EL (cell line): ENCODE measurements at places on chromosomes 7 and 10.

GRCh38 chr7:18637516-18637915 lies 142.0 kb downstream of the HDAC9 start:
- DNase-seq, result no peak

- DNase-seq, result no peak
Measured at GRCh38 chr7:101243646-101244374, 1.1 kb downstream of the FIS1 start.

- peak; percentile 30 for DNase-seq
Measured at GRCh38 chr10:2925631-2926030, 141.7 kb upstream of the PFKP start.

GRCh38 chr7:71303566-71303965 lies 171.6 kb downstream of the GALNT17 start:
- no peak for DNase-seq

- no peak for DNase-seq
Measured at GRCh38 chr10:21273400-21273968, 252.0 kb downstream of the SKIDA1 start.

DNA sequence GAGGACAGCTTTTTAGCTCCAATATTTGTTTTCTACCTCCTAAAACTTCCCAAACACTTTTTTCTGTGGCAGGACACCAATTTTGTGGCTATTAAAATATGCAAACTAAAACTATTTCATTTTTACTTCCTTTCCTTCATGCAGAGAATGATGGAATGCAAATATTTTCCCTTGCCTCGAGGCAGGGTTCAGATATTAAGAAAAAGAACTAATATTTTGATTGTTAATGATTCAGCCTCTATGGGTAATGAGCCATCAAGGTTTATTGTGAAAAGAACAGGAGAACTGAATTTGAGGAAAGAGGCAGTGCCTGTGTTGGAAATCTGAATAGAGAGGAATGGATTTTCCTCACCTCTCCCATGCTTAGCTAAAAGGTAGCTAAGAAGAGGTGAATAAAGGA lies 43.1 kb upstream of the CASD1 start:
- DNase-seq, result peak; percentile 37

GRCh38 chr10:103463499-103463898 lies 4.8 kb upstream of the CALHM1 start:
- DNase-seq, result no peak

DNA sequence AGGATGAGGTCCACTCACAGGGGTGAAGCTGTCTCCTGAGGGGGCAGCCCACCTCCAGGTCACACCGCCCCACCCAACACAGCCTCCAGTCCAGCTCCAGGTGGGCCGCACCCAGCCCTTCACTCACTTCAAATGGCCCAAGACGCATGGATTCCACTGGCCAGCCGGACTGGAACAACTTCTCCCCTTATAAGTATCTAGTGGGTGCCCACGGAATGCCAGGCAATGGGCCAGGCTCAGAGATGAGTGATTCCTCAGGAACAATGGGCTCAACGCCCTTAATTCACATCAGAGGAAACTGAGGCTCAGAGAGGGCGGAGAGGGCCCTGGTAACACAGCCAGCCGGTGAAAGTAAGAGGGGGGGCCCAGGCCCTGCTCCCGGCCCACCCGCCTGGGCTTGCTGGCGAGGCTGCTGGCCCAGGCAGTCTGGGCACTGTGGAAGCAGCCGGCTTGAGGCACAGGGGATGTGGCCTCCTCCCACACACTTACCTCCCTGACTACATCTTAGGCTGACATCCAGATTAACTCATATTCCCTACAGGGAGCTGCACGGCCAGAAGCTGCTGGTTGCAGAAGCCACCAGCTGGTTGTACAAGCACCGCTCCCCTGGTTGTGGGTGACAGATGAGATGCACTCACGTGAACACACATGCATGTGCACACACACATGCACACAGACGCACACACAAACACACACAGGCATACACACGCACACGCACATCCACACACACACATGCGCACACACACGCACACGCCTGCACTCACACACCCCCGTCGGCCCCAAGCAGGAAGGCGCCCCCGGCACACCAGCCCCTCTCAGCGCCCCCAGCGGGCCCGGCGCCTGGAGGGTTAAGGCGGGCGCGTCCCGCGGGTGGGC lies 1.0 kb upstream of the FAM20C start:
- DNase-seq, result peak; percentile 75

- DNase-seq, result peak; percentile 96
Measured at GRCh38 chr7:94297397-94297838, 97.3 kb upstream of the COL1A2 start.

- DNase-seq, result no peak
Measured at GRCh38 chr7:45131891-45132290, 20.4 kb upstream of the TBRG4 start.

- DNase-seq, result no peak
Measured at GRCh38 chr7:45682836-45683555, 108.8 kb downstream of the ADCY1 start.

- no peak for DNase-seq
Measured at GRCh38 chr10:34941471-34942357, 126.6 kb upstream of the PARD3 start.

- no peak for DNase-seq
Measured at GRCh38 chr10:132715776-132716680, 69.9 kb downstream of the NKX6-2 start.

DNA sequence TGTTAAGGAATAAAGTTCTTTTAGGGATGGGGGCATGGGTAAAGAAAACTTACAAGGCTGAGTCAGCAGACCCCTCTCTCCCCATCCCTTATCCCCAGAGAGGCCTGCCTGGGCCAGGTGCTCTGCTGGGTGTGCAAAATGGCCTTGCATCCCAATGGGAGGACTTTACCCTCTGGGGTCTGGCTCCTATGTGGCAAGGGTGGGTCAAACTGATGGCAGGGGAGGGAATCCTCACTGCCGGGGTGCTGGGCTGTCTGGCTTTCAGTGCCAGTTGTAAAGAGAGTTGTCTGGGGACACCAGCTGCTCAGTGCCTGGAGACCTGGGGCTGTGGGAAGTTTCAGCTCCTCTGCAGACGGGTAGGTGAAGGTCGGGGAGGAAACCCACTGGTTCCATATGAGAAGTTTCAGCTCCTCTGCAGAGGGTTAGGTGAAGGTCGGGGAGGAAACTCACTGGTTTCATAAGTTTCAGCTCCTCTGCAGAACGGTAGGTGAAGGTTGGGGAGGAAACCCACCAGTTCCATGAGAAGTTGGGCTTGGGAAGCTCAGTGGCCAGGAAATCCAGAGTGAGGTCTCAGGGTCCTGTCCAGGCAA lies 127.2 kb upstream of the PODXL start:
- no peak for DNase-seq

DNA sequence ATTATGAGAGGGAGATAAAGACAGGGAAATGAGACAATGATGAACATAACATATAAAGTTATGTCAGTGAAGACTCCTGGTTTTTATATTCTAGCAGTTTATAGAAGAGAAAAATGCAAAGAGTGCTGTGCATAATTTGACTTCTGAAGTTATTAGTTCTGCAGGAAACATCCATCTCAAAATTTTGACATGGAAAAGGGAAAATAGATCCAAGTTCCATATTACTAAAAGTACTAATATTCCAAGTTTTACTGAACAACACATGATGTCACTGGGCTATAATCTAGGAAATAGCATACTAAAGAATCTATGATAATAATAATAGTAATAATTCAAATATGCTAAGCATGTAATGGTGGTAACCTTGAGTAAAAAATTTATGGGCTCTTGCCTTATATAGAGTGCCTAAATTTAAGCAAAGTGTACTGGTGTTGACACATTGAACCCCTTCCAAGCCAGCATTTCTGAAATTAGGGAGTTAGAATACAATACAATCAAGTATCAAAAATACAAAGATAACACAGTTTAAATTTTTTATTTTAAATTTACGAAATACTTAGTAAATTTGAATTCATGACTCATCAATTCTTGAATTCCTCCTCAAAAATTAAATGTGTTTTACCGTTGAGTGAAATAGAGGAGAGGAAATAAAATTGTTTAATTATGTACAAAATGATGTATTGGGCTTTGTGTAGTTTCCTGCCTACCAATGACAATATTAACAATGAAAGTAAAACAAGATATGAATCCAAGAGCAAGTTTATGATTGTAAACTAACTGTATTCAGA lies 102.8 kb upstream of the KCND2 start:
- DNase-seq, result no peak

- no peak for DNase-seq
Measured at GRCh38 chr7:159197066-159197975, 52.7 kb upstream of the VIPR2 start.

DNA sequence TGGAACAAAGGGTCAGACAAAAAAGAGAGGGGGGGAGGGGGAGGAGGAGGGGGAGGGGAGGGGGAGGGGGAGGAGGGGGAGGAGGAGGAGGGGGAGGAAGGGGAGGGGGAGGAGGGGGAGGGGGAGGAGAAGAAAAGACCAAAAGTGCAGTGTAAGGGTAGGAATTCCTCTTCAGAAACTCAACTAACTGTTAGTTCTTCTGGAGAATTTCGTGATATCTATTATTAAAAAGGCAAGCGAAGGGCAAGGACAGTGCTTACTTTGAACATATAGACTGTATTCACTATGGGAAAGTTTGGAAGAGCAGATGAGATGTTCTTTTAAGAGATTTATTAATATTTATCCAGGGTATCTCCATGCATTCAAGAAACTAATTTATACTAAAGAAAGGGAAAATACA lies 258.1 kb downstream of the CACNA2D1 start:
- DNase-seq, result no peak

DNA sequence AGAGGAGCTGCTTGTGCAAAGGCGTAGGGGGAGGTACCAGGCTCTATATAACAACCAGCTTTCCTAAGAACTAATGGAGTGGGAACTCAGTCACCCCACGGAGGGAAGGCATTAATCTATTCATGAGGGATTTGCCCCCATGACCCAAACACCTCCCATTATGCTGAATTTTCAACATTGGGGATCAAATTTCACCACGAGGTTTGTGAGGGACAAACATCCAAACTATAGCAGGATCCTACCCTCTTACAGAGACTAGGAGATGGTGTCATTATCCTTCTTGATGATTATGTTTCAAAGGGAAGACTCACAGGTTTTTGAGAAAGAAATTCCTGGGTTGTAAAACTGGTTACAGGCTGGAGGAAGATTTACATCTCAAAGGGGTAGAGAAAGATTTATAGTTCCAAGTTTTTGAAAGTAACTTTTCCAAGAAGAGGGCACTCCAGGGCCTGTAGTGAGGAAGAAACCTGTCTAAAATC lies 295.0 kb upstream of the DKK1 start:
- DNase-seq, result no peak

DNA sequence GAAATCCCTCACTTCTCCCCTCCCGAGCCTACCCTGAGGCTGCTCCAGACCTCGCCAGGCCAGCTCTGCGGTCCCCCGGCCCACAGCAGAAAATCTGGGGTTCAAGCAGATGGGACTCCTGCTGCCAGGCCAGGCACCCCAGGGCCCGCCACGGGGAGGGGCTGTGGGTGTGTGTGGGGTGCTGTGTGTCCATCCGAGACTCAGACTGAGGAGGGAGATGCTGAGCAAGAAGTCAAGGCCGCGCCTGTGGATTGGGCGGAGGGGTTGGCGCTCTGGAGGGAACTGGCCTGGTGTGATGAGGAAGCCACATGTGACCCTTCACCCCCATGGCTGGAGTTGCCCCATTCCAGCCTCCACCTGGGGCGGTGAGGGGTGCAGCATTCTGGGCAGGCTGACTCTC lies 51.1 kb downstream of the YKT6 start:
- DNase-seq, result no peak

DNA sequence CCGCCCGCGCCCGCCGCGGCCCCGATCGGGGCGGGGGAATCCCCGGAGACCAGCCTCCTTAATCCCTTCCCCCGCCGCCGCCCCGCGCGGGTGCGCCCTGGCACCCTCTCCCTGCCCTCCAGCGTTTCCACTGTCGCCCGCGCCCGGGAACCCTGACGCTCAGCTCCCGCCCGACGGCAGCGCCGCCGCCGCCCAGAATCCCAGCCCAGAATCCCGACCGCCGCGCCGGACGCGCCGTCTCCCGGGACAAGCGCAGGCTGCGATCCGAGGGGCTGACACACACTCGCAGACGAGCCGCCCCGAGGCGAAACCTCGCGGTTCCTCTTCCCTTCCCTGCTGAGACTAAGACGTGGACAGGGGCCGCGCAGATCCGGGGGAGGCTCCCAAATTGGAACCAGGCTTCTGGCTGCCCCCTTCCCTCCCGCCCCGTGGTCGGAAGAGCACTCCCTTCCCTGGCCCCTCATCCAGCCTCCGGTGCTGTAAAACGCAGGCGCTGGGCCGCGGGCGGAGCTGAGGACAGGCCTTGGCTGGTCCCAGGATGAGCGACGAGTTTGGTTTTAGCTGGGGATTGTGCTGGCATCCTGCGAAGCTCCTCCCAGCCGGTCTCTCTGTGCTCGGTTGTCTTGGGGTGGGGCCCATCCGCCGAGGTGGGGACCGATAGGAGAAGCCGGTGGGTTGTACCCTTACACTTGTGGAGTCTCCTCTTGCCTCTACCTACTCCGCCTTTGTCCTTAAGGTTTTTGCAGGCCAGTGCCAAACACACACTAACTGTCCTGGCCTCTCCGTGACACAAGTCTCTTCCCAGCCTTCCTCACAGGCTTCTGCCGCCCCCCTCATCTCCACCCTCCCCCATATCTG lies 1.1 kb downstream of the MARVELD1 start:
- peak; percentile 83 for DNase-seq

DNA sequence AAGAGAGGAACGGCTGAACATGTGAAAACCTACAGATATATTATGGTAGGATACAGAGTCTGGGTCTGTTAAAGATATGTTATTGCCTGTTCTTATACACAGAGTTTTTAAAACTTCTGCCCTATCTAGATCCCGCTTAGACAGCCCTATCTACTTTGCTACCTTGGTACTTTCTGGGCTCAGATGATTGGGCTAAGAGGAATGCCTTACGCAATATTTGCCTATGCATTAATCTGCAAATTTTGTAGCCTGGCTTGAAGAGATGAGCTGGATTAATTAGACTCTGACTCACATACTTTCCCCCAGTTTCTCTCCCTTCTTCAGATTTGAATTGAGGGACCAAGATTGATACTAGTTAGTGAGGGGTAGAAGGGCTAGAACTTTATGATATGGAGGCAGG lies 33.6 kb upstream of the A1CF start:
- peak; percentile 17 for DNase-seq

DNA sequence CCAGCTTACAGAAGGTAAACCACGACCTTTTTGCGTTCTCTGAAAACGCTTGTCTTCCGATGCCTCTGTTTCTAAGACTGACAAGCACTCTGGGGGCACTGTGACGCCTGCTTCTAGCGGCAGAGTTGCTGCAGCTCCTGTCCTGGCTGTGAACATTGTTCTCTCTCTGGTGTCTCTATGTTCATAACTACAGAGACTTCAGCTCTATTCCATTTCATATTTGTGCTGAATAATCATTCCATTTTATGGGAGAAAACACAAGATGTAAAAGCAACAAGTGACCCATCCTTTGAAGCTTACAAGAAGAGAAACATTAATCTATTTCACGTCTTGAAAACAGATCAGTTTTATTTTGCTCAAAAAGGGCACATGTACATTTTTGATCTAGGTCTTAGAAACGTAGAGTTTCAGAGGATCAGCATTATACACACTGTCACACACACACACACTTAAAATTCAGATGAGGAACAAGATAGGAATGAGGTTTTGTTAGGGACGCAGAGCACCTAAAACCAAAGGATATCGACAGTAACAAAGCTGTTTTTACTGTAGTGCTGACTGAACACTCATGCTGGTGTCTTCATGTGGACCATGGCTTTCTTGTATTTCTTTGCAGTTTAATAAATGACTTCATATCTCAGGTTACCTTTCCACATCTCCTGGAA lies 3.0 kb downstream of the IKZF1 start:
- DNase-seq, result no peak

- no peak for DNase-seq
Measured at GRCh38 chr7:5231116-5231515, 41.1 kb downstream of the WIPI2 start.

GRCh38 chr7:17099083-17099973 lies 199.1 kb upstream of the AHR start:
- peak; percentile 14 for DNase-seq
